ENCODE measurements at places on chromosomes 12 and 14.
A peak's percentile ranks its signal among the peaks of the same experiment; 100 is the strongest.

- DNase-seq: no peak
Observed at GRCh38 chr12:115380546-115381120, 696.7 kb upstream of the TBX3 start.

DNA sequence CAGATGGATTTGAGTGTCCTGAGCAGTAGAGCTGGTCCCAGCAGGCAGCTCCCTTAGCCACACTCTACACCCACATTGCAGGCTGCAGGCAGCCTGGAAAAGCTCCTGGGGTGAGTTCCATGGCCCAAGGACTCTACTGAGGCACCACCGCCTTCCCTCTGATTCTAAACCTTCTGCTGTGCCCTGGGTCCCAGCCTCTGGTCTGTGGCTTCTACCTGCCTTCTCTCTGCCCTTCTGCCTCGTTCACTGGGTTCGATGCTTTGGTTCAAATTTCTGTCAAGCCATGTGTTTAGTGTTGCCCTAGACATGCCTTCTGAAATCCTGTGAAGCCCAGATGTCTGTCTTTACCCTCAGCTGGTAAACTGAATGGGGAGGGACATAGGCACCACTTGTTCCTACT, 1.5 kb upstream of the FGF6 start:
- no peak for DNase-seq

GRCh38 chr12:124449623-124450375, 117.6 kb downstream of the NCOR2 start:
- DNase-seq: no peak

GRCh38 chr14:22875748-22876319, 4.3 kb downstream of the LRP10 start:
- DNase-seq: no peak

DNA sequence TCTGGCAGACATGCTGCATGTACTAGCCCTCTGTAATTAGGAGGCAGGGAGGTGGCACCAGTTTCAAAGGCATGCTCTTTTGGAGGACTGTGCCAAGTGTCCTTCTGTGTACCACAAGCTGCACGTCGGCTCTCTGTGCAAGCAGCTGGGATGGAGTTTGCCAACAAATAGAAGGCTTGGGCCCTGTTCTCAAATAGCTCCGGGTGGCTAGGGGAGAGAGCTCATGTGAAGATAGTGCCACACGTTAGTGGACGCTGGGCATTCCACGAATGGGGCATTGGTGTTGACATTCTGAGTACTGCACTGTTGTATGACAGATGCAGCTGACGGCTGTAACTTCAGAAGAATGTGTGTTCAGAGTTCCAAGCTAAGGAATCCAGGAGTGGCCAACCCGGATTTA, 4.4 kb downstream of the AACS start:
- DNase-seq: no peak

- no peak for DNase-seq
Observed at GRCh38 chr12:82461836-82462235, 103.5 kb downstream of the METTL25 start.

DNA sequence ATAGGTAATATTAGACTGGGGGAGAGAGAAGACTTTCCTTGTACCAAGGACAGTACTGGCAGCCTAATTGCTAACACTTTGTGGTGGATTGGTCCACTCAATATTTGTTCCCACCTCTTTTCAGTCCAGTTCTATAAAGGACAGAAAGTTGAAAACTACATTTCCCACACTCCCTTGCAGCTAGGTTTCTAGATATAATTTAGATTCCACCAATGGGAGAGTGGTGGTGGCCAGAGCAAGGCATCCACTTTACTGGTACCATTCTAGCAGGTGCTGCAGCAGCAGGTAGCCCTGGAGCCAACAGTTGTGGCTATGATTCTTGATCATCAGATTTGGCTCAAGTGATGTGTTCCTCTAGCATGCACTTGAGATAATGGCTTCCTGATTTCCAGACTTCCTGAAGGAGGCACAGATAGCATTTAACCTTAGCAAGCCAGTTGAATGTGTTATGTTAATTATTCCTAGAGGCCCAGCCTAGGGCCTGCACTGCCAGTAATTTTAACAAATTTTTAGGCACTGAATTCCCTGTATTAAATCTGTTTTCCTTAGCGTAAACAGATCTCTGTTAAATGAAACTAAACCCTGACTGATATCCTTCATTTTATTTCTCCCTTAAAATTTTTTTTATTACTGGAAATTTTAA, 24.4 kb downstream of the SLC38A1 start:
- DNase-seq: no peak

DNA sequence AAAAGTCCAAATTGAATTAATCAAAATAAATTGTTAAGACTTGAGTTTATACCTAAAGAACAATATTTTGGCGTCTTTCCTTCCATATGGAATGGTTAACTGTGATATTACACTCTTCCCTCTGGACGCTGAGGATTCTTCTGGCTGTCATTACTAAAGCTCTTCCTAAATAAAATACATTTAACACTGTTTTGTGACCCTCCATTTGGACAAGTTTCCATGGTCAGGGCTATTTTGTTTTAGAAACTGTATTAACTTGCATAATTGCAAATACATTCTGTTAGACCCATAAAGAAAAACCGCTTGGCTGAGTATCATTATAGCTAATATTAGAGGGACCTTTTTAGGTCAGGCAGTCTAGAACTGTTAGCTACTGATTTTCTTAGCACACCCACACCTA, 87.4 kb downstream of the NAV3 start:
- no peak for DNase-seq

DNA sequence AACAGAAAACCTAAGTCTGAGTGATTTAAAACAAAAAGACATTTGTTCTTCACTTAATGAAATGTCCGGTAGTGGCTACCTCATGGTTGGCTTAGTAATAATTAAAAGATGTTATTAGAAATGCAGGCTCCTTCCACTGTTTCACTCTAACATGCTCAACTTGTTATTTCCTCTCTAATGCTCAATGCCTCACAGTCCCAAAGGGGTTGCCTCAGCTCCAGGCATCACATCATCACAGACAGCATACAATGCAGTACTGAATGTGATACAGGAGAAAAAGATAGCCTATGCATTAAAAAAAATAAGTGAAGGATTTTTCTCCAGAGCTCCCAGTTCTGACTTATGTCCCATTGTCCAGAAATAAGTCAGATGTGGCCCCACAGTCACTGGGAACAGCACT, 1077.0 kb upstream of the TMEM132C start:
- DNase-seq: no peak

- DNase-seq: peak; percentile 41
Observed at GRCh38 chr14:95043732-95044462, 113.4 kb downstream of the DICER1 start.

DNA sequence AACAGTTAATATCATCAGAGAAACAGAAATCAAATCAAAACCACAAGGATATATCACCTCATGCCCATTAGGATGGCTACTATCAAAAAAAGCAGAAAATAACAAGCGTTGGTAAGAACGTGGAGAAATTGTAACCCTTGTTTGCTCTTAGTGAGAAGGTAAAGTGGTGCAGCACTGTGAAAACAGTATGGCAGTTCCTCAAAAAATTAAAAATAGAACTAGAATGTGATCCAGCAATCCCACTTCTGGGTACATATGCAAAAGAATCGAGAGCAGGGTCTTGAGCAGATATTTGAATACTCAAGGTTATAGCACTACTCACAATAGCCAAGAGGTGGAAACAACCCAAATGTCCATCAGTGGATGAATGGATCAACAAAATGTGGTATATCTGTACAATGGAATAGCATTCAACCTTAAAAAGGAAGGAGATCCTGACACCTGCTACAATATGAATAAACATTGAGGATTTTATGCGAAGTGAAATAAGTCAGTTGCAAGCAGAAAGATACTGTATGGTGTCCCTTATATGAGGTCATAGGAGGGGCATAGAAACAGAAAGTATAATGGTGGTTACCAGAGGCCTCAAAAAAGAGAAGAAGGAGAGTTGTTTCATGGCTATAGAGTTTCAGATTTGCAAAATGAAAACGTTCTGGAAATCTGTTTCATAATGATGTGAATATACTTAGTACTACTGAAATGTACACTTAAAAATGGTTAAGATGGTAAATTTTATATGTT, 131.0 kb upstream of the EEA1 start:
- no peak for DNase-seq

GRCh38 chr14:52299692-52300278, 14.3 kb upstream of the PTGER2 start:
- no peak for DNase-seq

- DNase-seq: peak; percentile 43
Observed at GRCh38 chr12:6950811-6951540, at the start of gene PTPN6. Gene PTPN6, plus strand, starts transcription at chr12:6951356. Its CDS starts 157 bp downstream, at chr12:6951513.

DNA sequence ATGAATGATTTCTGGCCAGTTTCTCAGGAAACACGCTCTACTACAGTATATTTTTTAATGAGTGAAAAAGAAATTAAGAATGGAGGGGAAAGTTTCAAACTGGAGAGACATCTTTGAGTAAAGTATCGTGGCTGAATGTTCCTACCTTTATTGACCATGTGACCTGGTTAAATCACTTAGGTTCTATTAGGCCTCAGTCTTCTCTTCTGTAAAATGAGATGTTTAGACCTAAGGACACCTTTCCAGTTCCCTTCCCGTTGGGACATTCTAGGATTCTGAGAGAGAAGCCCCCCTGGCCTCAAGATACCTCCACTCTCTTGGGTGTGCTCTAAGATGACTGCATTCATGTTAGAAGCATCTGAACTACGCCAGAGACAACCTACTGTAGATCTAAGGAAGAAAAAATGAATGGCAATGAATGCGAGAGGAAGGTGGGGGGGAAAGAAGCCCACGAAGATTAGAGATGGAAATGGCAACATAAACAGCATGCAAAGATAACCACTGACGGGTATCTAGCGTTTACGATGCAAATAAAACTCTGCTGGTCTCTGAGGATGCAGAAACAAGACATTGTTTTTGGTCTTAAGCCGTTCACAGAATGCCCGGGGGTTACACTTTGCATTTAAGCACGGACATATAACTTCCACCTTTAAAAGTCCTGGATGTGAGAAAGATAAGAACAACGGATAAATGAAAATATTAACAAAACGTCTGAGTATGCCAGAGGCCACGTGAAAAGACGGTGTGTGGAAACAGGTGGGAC, 599 bp upstream of the CPSF6 start:
- DNase-seq: no peak

GRCh38 chr14:60220917-60221316, 28.1 kb upstream of the PPM1A start:
- DNase-seq: no peak

GRCh38 chr12:8844665-8845064, 22.2 kb downstream of the A2ML1 start:
- no peak for DNase-seq

DNA sequence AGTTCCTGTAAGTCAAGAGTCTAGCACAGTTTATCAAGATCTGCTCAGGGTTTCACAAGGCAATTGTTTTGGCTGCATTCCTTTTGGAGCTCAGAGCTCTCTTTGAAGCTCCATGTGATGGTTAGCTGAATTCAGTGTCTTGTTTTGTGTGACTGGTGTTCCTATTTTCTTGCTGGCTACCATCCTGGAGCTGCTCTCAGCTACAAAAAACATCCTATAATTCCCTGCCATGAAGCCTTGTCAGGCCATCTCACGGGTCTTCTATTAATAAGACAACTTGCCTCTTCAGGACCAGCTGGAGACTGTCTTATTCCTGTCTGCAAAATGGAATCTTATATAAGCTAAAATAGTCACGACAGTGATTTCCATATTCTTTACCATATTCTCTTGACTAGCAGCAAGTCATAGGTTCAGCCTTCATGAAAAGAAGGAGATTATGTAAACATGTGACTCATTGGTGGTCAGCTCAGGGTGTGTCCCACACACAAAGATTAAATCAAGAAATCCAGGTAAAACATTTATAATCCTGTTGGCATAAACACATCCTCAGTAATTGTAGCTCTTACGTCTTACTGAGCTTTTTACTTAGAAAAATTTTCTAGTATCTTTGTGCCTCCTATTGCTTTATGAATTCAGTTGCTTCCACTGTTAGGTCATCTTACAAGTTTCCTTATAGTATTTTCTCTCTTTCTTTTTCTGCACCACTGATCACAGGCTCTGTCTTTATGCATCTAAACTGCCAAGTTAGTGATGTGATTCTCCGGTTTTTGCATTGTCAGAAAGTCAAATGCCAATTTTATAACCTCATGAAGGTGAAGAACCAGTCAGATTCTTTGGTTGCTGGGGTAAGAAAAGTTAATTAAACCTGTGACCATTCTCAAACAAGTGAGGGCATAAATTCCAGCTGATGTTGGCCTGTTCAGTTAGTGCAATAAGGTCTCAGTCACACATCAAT, 378.5 kb upstream of the MGAT4C start:
- no peak for DNase-seq

GRCh38 chr12:128288357-128288756, 21.4 kb downstream of the TMEM132C start:
- no peak for DNase-seq

GRCh38 chr14:96224480-96225096, 19.9 kb downstream of the BDKRB2 start:
- DNase-seq: no peak

DNA sequence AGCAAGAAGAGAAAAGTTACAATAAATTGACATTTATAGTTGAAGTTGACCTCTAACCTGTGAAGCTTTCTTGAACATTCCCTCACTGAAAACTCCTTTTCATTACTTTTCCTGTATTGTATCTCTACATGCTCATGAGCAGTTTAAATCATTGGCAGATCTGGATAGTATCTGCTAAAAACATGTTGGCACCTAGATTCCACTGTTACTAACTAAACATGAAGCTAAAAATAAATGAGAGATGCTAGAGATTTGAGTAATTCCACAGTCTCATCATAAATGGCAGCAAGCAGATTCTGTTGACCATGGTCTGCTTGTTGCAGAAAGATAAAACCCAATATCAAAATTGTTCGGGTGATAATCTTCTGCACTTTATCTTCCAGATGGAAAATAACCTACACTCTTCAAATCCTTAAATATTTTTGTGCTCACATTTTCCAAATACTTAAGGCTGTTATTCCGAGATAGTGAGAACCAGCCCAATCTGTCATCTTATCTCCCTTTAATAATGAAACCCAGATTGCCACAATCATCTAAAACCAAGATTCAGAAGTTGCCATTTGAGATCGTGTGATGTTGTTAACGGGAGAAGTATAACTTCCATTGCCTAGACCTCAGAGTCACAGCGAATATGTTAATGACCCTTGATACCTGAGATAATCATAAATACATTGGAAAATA, 171.0 kb upstream of the DAAM1 start:
- DNase-seq: no peak

DNA sequence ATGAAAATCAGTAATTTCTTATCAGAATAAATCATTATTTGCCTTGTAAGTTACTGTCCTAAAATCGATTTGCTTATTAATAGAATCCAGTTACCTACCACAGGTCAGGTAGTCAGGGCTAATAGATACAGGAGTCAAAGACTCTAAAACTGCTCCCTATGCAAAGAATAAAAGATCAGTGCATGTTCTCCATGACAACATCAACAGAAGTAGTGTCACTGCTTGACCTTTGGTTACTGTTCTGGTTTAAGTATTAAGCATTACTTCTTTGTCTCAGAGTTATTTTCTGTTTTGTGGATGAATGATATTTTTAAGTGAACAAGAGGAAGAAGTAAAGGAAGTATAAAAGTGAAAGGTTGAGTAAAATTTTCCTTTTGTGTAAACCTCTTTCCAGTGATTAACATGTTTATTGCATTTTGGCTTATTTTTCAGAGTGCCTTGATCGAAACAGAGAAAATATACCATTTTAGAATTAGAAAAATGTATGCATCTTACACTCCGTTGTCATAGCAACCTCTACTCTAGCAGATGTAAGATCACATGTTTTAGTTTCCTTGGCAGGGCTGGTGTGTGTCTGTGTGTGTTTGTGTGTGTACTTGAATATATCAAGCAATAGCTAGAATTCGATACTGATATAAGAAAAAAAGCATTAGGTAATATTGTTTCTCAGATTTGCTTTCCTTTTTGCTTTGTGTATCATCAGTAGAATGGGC, 44.7 kb downstream of the ABCD2 start:
- no peak for DNase-seq

Measured in right forelimb (tissue), 1 donor.